ENCODE measurements at places on chromosomes 7 and 10.

- no peak for DNase-seq
Observed at GRCh38 chr7:107078517-107078966, 34.0 kb downstream of the PRKAR2B start.

GRCh38 chr10:124671486-124672075 lies 72.6 kb downstream of the FAM53B start:
- peak; percentile 42 for DNase-seq

DNA sequence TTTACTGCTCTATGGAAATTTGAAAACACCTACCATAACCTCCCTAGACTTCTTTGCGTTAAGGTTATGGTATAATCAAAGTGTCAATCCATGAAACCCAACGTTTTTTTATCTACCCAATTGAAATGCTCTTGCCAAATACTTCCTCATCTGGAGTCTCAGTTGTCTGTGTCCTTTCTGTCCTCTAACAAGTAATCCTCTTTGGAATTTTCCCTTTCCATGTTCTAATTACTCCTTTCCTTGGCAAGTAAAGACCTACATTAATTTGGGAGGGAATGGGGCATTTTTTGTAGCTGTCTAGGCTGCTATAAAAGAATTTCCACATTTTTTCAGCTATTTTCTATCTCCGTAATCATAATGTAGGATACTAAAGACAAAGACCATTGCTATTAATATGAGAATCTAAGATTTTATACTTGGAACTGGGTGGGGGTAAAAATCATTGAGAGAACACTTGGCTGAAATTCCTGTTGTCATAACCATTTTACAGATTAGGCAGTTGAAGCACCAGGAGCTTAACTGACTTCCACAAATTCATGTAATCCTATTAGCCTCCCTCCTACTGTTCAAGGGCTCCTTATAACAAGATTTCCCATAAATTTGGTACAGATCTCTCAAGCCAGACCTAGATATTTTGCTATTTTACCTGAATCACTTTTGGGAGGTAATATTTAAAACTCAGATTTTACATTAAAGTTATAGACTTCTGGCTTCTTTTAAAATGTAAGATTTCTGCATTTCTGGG lies 1307.6 kb downstream of the XPNPEP1 start:
- no peak for DNase-seq

DNA sequence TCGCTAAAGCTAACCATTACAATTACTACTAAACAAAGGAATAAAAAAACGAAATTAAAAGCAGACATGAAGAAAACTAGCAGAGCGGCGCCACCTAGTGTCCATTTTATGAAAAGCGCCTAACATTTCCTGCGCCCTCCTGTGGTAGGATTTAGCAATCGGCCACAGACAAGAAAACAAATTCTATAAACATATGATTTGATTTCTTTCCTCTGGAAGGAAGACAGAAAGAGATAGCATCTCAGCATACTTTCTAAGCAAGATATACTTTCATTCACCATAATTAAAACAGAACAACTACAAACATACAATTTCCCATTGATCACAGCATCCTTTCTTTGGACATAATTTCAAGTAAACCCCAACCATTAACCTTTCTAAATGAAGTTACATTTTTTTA lies 337.7 kb upstream of the NPVF start:
- DNase-seq: peak; percentile 62

DNA sequence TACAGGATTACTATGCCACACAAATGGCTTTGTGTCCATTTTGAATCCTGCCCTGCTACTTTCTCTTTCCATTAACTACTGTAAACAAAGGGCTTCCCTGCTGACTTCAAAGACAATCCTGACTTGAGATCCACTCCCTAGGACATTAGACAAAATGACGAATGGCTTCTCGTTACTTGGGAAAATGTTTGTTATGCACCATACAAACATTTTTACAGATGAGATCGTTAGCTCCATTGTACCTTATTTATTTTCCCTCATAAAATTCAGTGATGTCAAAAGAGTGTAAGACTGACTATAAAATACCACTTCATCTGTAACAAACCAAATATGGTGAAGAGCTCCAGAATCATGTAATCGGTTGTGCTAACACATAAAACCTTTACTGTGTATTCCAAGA lies 121.8 kb downstream of the CD36 start:
- DNase-seq: no peak

GRCh38 chr10:71769279-71769823 lies 4.0 kb downstream of the VSIR start:
- no peak for DNase-seq

DNA sequence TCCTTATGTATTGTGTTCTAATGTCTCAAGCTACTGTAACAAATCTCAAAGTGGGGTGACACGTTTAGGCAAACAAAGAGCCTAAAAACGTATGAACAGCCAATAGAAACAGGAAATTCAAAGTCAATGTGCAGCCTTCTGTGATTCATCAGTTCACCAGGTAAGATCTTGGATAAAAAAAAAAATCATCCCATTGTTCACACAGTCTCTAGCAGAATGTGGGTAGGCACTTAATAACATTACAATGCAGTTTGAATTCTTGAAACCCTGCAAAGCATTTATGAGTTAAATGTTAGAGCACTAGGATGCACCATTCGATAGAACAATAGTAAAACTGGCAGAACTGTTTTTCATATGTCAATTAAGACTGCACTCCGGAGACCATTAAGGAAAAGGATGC lies 88.2 kb upstream of the HDAC9 start:
- no peak for DNase-seq

DNA sequence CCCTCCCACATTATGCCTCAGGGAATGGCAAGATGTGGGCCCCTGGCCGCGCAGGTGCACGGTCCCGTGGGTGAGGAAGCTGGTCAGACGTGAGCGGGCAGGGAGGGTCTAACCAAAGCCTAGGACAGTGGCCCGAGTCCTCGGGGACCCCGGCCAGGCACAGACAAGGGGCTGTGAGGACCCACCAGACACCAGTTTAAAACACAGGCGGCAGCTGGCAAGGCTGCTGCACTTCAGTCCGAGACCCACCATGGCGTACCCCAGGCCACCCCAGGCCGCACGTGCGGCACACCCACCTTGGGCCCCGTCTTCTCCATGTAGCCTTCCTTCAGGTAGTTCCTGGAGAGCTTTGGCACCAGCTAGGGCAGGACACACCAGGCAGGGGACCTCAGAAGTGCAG lies 23.5 kb downstream of the GET4 start:
- no peak for DNase-seq
